ENCODE measurements at places on chromosomes 16 and 17.
A peak's percentile ranks its signal among the peaks of the same experiment; 100 is the strongest.

DNA sequence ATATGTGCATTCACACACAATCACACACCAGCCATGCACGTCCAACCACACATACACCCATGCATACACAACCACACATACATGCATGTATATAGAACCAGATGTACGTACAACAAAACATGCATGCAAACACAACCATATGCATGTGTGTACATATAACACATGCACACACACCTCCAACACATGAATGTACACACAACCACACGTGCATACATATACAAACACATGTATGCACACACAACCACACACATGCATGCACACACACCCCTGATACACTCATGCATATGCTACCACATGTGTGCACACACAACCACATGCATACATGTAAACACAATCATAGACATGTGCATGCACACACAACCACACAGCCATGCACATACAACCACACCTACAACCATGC lies 52.0 kb upstream of the SDK2 start:
- DNase-seq: no peak

- no peak for DNase-seq
These were observed 12.8 kb downstream of the GNPTG start for GRCh38 chr16:1364510-1364909.

GRCh38 chr16:80174416-80174815 lies 366.4 kb upstream of the DYNLRB2 start:
- peak; percentile 59 for DNase-seq

GRCh38 chr17:36936455-36937000 lies 747 bp upstream of the LHX1 start:
- no peak for DNase-seq

DNA sequence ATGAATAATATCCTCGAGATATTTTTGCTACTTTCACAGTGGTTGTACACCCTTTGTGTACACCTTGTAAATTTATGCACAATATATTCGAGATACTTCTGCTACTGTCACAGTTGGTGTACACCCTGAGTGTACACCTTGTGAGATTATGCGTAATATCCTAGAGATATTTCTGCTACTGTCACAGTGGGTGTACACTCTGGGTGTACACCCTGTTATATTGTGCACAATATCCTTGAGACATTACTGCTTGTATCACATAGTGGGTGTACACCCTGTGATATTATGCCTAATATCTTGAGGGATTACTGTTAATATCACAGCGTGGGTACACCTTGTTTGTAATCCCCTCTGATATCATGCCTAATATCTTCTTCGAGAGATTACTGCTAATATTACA lies 7.2 kb upstream of the NUDT7 start:
- DNase-seq: no peak

- no peak for DNase-seq
These were observed 357.4 kb downstream of the SEC14L1 start for GRCh38 chr17:77498091-77498741.

DNA sequence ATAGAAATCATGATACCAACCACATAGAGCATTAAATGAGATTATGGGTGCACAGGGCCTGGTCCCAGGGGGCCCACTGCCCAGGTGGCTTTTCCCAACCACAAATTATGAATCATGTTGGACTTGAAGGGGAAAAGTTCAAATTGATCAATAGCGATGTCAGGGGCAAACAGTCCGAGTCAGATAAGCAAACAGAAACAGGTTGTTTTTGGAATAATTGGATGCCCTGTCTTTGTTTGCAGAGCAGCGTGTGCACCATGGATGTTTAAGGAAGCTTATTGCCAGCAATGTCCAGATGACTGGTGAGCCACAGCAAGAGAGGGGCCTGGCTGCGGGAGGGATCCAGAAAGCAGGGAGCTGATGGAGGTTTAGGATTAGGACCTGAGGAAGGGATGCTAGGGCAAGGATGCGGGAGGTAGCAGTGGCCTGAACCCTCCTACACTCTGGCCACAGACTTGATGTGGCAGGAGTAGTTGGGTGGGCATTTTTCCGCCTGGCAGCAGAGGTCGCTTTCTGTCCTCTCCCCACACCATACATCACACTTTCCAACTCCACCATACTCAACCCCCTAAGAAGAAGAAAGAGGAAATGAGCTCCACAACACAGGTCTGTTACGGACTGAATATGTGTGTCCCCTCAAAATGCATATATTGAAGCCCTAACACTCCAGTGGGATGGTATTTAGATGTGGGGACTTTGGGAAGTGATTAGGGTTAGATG lies 266.4 kb upstream of the RPL38 start:
- no peak for DNase-seq

- peak; percentile 96 for DNase-seq
These were observed at the start of gene SLC2A4 for GRCh38 chr17:7281074-7281952. Gene SLC2A4, plus strand, starts transcription at chr17:7281718. Its CDS starts 217 bp downstream, at chr17:7281935.

- DNase-seq: no peak
These were observed 30.5 kb downstream of the COPZ2 start for GRCh38 chr17:48006936-48007709.

DNA sequence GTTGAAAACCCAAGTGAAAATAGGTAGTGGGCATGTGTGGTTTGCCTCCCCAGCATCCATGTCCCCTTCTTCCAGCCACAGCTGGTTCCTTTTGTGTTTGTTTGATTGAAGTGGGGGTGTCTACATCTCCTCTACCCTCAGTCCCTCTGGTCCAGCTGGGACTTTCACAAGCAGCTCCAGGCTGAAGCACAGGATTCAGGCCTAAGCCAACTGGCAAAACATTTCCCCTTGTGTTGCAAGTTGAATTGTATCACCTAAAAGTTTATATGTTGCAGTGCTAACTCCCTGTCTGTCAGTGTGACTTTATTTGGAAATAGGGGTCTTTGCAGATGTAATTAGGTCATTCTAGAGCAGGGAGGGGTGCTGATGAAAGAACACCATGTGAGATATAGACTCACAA lies 205.9 kb upstream of the ASIC2 start:
- no peak for DNase-seq

DNA sequence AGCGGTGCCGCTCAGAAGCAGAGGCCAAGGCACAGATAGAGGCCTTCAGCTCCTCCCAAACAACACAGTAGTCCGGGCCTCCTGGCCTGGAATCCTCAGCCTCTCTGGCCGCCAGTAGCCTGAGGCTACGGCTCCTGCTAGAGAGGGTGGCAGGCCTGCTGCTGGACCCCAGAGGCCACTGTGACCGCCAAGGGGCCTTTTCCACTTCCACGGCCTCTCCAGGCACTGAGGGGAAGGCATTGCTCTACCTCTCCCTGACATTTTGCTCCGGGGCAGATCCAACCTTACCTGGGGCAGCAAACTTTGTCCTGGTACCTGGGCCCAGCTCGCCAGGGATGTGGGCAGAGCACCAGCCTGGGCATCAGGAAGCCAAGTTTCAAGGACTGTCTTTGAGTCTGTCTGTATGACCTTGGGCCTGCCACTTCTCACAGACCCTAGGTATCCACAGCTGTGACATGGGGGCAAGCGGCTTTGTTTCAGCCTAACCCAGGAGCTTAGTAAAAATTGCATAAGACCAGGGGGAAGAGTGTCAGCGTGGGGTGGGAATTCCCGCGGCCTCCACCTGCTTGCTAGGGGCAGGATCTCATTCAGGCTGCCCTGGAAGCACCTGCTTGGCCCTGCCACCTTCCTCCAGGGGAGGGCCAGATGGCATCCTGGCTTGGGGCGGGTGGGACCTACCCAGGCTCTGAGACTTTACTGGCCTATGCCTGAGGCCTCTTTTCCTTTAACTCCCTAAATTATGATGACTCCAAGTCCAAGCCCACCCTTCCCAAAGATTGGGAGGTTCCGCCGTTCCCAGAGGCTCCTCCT lies 33.2 kb downstream of the ADGRG5 start:
- DNase-seq: no peak

DNA sequence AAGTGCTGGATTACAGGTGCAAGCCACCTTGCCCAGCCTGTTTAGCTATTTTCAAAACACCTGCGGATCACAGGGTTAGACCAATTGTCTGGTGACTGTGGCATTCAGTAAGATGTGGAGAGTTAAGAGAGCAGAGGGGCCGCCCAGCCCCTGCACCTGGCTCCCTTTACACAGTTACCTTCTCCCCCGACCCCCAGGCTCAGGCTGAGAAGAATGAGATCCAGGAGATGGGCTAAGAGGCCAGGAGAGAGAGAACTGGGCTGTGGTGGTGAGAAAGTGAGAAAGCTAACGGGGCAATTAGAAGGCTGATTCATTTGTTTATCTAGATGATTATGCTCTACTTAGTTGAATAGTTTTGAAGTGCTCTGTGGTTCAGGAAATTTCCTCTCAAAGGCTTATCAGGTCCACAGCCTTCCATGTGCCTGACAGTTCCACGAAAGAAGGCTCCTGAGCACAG lies 67.8 kb upstream of the AXIN2 start:
- DNase-seq: no peak

DNA sequence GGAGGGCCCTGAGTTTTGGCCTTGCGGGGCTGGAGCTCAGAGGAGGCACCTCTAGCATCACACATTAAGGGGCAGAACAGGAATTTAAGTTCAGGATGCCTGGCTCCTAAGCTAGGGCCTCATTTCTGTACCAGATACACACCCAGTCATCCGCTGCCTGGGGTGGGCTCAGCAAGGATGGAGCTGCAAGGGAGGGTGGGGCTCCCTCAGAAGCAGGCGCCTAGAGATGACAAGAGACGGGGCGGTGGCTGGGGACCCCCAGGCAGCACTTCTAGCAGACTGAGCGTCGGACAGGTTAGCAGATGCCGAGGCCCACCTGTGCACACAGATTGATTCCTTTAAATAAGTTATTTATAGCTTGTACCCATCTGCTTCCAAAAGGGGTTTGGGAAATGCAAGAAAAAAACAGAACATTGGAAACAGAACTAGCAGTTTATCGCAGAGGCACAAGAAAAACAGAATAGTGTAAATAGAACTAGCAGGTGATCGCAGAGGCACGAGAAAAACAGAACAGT lies 47.6 kb upstream of the CBFA2T3 start:
- no peak for DNase-seq

- DNase-seq: no peak
These were observed 3.9 kb downstream of the MEAK7 start for GRCh38 chr16:84500531-84500930.

- no peak for DNase-seq
These were observed 1.6 kb upstream of the MRC2 start for GRCh38 chr17:62625870-62626200.

GRCh38 chr17:60425626-60426025 lies 3.3 kb downstream of the CHCT1 start:
- no peak for DNase-seq

DNA sequence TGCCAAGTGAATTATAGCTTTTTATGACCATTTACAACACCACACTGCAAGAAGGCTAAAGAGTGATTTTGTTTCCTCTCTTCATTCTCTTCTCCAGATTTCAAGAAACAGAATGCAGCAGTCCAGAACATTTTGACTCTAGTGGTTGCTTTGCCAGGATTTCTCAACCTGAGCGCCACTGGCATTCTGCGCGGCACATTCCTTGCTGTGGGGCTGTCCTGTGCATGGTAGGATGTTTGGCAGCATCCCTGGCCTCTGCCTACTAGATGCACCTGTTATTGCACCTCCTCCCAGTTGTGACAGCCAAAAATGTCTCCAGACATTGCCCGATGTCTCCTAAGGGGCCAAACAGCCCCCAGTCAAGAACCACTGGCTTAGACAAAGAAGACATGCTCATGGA lies 25.7 kb upstream of the SLC39A11 start:
- no peak for DNase-seq

- DNase-seq: no peak
These were observed 28.8 kb upstream of the GPR139 start for GRCh38 chr16:20102521-20102920.

- DNase-seq: no peak
These were observed 1.7 kb upstream of the NLRC5 start for GRCh38 chr16:56987692-56988091.

GRCh38 chr16:86403541-86404163 lies 106.7 kb upstream of the FOXF1 start:
- no peak for DNase-seq

- DNase-seq: no peak
These were observed 54.1 kb downstream of the METRNL start for GRCh38 chr17:83133302-83134121.

- no peak for DNase-seq
These were observed 7.6 kb upstream of the MAP2K6 start for GRCh38 chr17:69406941-69407340.

DNA sequence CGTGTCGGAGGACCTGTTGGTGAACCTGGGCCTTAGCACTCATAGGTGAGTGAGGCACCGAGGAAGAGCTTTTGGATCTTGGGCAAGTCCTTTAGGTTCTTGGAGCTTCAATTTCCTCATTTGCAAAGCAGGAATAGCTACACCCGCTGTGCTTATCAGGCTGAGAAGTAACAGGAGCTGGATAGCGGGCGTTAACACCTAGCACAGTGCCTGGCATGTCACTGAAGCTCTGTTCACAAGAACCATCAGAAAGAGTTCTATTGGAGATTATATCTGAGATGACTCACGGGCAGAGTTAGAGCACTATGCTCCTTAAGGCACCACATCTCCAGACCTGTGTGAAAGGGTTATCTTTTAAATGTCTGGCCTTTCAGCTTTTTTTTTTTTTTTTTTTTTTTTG lies 12.8 kb downstream of the MEOX1 start:
- no peak for DNase-seq

GRCh38 chr17:1608676-1609075 lies 20.0 kb downstream of the SLC43A2 start:
- no peak for DNase-seq

DNA sequence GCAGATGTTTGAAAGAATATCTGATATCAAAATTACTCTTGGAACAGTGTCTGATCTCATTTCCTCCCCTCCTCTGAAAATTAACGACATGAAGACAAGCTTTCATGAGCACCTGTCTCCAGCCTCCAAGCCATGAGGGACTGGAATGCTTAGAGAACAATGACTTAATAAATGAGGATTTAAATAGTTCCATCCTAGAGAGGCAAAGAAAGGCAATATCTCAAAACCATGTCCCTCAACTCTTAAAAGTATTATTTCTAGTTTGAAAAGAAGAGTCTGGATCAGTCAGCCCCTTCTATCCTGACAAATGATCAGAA lies 137.5 kb downstream of the ANKFN1 start:
- peak; percentile 67 for DNase-seq

- DNase-seq: no peak
These were observed 2.1 kb downstream of the DNAH2 start for GRCh38 chr17:7719661-7720060.

GRCh38 chr16:69482410-69482991 lies 58.1 kb downstream of the CYB5B start:
- peak; percentile 98 for DNase-seq

GRCh38 chr17:63382826-63383225 lies 63.3 kb downstream of the CYB561 start:
- DNase-seq: no peak

- DNase-seq: no peak
These were observed 97.1 kb downstream of the CDH11 start for GRCh38 chr16:65024767-65025178.
